Cardiac fibroblast (primary cell): ENCODE measurements at places on chromosomes 5 and 9.

GRCh38 chr9:121731919-121732318 lies 80.5 kb downstream of the DAB2IP start:
- no peak for DNase-seq

- DNase-seq: no peak
Observed at GRCh38 chr5:115978779-115979178, 16.5 kb downstream of the LVRN start.

- DNase-seq: no peak
Observed at GRCh38 chr9:135712613-135713295, 10.8 kb downstream of the KCNT1 start.

- no peak for DNase-seq
Observed at GRCh38 chr9:93659837-93660177, 83.4 kb downstream of the PHF2 start.

DNA sequence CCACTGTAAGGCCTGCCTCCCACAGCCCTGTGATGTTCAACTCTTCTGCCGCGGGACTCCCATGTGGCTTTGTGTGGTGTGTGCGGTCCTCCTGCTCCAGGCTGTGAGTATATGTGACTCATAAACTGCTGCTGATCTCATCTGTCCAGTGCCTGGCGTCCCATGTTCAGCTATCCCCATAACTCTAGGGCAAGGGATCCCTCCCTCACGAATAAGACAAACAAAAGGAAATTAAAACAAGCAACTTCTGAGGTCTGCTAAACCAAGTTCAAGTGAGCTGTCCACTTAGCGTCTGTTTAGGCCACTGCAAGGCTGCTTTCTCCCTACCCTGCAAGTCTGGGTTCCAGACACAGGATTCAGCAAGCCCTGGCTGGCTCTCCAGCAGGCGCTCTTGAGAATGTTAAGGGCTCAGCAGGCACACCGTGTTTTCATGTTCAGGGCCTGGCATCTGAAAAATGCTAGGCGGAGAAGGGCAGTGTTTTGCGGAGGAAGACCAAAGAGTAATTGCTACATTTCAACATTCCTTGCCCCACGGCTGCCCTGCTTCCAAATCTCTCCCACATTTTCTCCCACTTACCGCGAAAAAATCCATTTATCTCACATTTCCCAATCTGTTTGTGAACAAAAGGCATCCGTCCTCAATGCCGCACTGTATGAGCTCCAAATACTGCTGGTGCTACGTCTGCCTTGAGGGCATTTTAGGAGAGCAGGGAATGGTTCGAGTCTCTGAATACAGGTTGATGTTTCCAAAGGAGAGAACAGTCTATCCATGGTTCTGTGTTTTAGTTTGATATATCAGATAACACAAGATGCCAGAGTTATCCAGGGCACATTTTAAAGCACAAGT lies 280.2 kb downstream of the SEMA5A start:
- peak; percentile 71 for DNase-seq

DNA sequence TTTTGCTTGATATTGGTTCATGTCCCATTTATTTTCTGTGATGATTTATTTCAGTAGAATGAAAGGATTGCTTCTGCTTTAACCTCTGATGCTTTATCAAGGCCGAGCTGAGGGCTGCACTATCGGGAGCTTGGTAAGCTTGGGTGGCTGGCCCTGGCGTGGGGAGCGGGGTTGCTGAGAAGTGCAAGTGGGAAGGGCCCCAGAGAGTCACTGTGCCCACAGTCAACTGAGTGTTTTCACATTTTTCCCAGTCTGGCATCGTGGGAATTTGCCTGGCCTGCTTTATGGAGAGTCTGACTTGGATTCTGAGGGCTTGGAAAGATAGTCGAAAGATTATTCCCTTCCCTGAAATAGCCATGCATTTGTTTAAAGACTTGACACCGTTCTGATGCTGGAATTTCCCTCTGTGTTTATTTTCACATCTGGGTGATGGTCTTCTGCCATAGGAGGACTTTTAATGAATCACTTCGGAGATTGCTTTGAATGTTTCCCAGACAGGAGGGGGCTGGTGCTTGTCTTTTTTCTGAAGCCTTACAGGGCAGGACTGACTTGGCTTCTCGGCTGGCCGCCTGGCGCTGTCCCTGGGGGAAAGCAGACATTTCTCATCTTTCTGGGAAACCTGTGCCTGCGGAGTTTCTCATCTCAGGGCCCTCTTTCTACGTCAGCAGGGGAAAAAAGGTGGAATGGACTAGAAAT lies 139.0 kb downstream of the BOD1 start:
- DNase-seq: peak; percentile 91

- DNase-seq: no peak
Observed at GRCh38 chr5:103391659-103392058, 133.1 kb downstream of the MACIR start.

DNA sequence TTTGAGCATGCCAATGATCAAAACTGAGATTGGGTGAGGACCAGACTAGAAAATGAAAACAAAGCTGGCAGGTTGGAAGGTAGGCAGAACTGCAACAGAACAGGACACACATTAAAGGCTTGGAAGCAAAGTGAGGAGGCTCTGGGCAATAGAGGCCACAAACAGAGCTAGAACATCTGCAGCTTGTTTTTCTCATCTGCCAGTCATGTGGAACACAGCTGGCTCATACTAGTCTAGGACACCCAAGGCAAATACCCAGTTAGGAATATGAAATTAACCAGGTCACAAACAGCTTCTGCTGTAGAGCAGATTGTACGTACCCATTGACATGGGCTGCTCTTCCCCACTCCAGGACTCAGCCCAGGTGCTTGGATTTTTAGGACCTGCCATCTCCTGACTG lies 61.7 kb downstream of the SPEF2 start:
- no peak for DNase-seq
